Stimulated activated CD4-positive, alpha-beta T cell treated with anti-CD3 and anti-CD28 coated beads, Interleukin-4, amount 100 ng/mL, for 1 hour (primary cell): ENCODE measurements at places on chromosomes 11 and 22.

GRCh38 chr11:72631806-72632731, 42.2 kb downstream of the PDE2A start:
- no peak for DNase-seq

- no peak for DNase-seq
These were observed 3.6 kb downstream of the CYTH4 start for GRCh38 chr22:37285937-37286336.

- no peak for DNase-seq
These were observed 75.7 kb downstream of the SCUBE1 start for GRCh38 chr22:43267332-43267980.

DNA sequence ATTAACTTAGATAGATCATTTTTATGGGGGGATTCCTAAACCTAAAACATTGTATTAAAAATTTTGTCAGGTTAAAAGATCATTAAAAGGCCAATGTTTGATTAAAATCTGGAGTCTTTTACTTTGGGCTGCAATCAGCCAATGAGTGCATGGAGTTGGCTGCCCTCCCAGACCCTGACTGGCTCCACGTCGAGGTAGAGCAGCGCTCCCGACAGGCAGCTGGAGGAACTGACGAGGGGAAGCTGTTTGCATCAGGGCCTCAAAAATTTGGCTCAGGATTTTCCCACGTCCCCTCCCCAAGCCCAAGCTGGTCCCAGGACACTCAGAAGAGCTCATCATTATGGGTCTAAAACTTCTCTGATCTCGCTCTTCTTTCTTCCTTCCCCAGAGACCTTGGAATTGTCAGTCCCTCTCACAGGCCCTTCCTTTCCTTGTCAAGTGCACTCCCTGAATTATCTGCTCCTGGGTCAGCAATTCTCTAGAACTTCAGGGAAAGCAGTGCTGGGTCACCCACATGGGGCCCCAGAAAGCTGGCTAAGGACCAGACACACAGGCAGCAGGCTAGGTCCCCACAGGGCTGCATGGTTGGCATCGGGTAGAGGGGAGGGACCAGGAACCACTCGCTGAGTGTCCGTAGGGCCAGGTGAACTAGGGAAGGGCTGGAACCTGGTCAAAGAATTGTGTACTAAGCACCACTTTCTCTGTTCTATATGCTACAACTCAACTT, 119.6 kb upstream of the IGLL5 start:
- no peak for DNase-seq

GRCh38 chr11:1928470-1928890, 9.0 kb downstream of the TNNT3 start:
- no peak for DNase-seq

GRCh38 chr11:123363556-123363955, 66.5 kb upstream of the GRAMD1B start:
- DNase-seq = no peak

GRCh38 chr11:12810568-12810894, 136.3 kb downstream of the TEAD1 start:
- no peak for DNase-seq

- DNase-seq = no peak
These were observed 40.8 kb downstream of the LGR4 start for GRCh38 chr11:27431808-27432207.

GRCh38 chr22:16783930-16784354, 41.3 kb downstream of the XKR3 start:
- DNase-seq = no peak

DNA sequence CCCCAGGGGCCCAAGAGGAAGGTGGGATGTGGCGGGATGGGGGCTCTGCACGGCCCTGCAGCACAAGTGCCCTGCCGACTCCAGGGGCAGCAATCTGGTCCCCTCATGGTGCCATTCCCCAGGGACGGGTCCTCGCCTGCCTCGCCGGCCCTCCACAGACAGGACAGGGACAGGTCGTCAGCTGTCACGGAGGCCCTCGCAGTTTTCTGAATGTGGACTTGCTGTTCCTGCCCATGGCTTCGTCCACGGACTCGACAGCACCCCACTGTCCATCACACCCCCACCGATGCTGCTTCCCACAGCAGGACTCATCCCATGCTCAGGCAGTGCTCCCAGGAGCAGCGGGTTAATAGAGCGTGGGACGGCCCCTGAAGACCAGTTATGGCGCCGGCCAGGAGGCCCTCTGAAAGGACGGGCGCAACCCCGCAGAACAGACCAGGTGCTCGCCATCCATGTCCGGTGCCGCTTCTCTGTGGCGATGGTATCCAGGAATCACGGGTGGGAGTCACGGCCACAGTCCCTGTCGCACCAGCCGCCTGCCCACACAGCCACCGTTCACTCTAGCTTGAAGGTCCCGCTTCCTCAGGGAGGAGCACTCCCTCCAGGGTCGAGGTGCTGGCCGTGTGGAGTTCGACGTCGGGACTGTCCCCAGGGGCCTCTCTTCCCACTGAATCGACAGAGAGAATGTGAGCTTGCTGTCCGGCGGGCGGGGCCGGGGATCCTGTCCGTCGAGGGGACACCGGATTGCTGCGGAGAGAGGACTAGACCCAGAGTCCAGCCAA, 18.5 kb upstream of the MUC2 start:
- DNase-seq = no peak

- no peak for DNase-seq
These were observed 3.8 kb downstream of the TSSK2 start for GRCh38 chr22:19134874-19135273.

DNA sequence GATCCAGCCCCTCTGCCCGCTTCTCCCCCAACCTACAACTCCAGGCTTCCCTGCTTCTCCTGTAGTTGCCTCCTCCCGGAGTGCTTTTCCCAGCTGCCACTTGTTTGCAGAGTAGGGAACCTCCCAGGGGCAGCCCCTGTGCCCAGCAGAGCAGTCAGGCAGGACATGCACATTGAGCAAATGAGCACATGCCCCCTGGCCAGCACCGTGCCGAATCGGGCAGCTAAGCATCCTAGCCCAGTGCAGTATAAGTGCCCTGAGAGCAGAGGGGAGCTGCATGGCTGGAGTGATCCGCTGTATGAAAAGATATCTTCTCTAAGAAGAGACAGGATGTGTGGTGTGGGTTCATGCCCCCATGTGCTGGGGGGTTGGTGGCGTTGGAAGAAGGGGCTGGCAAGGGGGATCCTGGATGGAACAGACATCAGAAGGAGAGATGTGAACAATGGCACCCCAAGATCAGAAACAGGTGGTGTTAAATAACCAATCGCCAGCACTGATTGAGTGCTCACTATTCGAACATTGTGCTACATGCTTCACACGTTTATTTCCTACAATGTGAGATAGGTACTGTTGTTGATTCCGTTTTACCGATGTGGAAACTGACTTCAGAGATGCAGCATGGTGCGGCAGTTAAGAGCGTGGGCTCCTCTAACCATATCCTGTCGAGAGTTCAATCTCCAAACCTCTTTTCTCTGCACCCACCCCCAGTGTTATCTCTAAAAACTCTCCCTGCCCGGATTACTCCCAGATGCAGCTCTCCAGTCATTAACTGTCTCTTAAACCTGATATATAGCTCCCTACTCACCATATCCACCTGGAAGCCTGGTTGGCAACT, 1.2 kb downstream of the AIP start:
- DNase-seq = no peak

DNA sequence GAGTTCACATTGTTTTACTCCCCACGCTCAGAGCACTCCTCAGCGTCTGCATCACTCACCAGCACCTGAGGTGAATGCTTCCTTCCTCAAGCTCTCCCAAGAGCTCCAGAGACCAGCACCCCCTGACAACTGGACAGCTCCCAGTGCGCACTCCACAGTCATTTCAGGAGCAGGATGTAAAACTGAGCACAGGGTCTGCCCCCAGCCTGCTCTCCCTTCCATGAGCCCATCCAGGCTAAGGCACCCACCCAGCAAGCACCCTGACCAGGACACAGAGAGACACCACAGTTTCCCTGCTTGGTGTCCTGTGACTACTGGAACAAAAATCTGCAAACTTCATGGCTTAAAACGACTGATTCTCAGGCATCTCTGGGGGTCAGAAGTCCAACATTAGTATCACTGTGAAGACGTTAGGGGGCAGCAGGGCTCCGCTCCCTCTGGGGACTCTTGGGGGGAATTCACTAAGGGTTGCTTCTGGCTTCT, 3.3 kb downstream of the SCGB1D2 start:
- DNase-seq = no peak

- no peak for DNase-seq
These were observed 6.2 kb downstream of the CLCF1 start for GRCh38 chr11:67366961-67367760.

GRCh38 chr22:27671413-27671935, 130.1 kb downstream of the MN1 start:
- DNase-seq = no peak

DNA sequence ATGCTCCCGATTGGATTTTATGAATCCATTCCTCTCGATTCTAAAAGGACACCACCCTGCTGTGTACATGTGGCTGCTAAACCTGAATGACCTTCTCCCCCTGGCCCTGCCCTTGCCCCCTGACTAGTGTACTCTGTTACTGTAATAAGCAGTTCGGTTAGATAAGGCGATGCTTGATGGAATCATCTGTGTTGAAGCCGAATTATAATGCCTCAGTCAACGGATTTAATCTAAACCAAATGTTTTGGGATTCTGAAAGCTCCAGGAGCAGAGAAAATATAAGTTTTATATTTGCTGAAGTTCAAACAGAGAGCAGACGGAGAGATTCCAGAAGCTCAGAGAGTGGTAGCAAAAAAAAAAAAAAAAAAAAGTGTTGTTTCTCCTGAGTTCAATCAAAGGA, 275.4 kb upstream of the MPPED2 start:
- no peak for DNase-seq
